ENCODE measurements at places on chromosomes 5 and 9. TPM values are rescaled to one million over a fixed set of nuclear protein-coding genes. Genes with fewer than 3 reads are reported as not detected.

Gene PHYKPL
- total RNA-seq: 165 TPM

Gene GABRA6
- not detected for total RNA-seq

Gene SLC27A6
- not detected for total RNA-seq

Gene SV2C
- 0.03 TPM for total RNA-seq

Gene GADD45G
- 8.9 TPM for total RNA-seq

Gene GGTA1
- not detected for total RNA-seq

Gene SHISAL2B
- not detected for total RNA-seq

Gene PCDHA1
- not detected for total RNA-seq

Gene BHMT
- total RNA-seq: not detected

Gene TMC1
- total RNA-seq: not detected

Gene ADRA1B
- not detected for total RNA-seq

Gene INSL6
- total RNA-seq: not detected

Gene RORB
- total RNA-seq: 0.03 TPM
